Heart left ventricle (tissue), 16 donors: ENCODE measurements at places on chromosomes 16 and 17.
A peak's percentile ranks its signal among the peaks of the same experiment; 100 is the strongest.

DNA sequence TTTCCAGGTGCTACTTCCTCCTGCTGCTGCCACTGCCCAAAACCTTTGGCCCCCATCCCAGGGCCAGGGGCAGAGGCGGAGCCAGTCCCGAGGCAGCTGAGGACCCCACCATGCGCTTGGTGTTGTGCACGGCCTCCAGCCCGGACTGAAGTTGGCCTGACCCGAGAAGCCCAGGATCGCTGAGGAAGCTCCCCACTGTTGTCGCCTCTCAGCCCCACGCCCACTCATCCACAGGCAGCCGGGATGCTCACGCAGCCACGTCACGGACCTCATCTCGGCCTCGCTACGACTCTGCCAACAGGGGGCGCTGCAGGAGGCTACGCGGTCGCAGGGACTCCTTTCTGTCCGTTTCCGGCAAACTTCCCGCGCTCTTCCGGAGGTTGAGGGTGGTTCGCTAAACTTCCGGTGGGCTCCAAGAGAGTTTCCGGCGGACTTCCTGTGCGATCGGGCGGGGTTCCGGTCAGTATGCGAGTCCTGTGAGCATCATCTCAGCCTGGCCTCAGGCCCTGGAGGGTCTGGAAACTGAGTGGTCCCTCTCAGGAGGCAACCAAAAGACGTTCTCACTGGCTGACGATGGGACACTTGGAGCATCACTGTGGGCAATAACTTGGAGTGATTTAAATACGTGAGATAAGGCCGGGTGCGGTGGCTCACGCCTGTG is 12.4 kb downstream of the ZG16B start:
- DNase-seq, result peak; percentile 66

DNA sequence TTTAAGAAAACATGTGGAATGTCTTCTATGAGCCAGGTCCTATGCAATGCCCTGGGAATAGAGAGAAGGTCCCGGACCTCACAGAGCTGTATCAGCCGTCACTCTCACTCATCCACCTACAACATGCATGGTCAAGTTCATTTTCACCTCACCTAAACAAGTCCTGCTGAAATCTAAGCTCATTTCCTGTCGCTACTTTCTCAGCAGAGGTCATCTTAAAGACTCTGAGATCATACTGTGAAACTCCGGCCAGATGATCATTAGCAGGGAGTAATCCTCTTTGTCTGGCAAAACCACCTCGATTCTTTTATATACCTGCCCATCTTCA is 66.2 kb upstream of the LYRM9 start:
- DNase-seq, result no peak

GRCh38 chr17:19448341-19449268 is 37.6 kb downstream of the RNF112 start:
- DNase-seq, result no peak

DNA sequence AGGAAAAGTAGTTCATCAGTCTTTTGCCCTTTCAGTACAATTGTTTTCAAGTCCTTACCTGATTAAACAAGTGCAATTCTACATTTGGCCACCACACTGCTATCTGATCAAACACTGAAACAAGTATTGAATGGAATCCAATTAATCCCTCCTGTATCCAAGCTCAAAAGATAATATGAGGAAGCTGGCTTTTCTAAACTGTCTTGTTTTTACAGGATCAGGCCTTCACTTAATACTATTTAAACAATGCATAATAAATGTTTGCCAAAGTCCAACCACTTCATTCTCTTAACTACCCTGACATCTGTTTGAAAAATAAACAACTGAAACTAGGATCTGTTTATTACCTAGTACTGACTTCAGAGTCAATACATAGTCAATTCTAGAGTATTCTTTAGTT is 131.6 kb downstream of the MRTFB start:
- no peak for DNase-seq
